ENCODE measurements at places on chromosomes 1 and 21.

GRCh38 chr1:114428083-114428754 is 82.8 kb downstream of the TRIM33 start:
- no peak for DNase-seq

DNA sequence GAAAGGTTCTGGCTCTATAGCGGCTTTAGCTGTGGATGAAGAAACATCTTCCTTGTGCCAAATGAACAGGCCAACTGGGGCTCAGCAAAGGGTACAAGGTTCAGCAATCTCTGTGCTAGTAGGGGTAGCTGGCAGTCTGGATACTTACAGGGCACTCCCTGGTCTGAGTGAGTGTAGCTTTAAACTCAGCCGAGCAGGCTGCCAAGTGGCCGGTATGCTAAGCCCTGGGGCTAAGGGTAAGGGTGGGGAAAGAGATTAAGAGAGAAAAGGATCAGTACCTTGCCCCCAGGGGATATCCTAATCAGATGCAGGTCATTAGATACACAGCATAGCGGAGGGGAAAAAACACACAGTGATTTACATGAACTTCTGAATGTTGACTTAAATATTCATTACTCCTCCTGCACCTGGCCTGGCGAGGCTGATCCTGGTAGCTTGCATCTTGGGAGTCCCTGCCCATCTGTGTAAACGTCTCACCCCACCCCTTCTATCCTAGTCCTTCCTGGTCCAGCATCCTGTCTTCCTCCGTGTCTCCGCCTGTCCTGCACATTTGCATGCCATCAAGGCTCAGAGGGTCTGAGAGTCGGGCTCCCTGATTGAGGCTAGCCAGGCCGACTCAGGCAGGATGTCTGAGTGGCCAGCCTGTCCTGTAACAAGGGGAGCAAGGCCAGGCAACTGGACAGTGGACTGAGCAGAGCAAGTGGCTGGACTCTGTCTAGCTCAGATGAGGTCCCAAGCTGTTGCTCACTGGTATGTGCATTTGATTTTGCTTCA is 39.5 kb upstream of the CNTN2 start:
- DNase-seq = peak; percentile 90

DNA sequence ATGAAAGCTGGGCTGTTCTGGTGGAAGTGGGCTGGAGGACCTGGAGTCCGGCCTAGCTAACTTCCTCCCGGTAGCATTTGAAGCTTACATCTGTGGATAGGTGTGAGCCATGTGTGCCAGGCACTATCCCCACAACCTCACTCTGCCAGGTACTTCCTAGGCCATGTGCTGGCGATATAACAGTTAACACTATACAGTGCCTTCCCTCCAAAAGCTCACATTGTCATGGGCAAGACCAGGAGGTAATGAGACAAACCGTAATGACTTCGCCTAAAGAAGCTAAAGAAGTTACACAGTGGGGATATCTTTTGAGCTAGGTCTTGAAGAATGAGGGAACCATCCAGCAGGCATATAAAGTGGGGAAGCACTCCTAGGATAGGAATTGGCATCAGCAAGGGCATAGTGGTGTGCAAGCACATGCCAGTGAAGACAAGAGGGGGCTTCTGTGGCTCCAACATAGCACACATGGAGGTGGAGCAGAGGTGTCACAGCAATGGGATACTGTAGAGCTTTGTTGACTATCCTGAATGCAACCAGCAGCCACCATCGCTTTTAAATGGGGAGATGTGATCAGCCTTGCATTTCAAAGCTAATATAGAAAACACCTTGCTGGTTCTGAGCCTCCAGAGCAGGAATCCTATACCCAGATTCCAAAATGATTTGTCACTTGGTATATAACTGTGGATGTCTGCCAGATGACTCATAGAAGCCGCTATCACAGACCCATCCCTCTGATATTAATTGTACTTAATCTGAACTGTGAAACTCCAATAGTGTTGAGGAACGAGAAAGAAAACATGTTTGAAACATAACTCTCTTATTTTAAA is 466.3 kb downstream of the LMO4 start:
- no peak for DNase-seq

GRCh38 chr1:92291372-92291999 is 7.3 kb downstream of the GLMN start:
- DNase-seq = peak; percentile 59

GRCh38 chr1:55088413-55088812 is 49.1 kb downstream of the PCSK9 start:
- DNase-seq = no peak

GRCh38 chr21:24899138-24899537 is 708.1 kb downstream of the MRPL39 start:
- DNase-seq = no peak

- DNase-seq = no peak
Observed at GRCh38 chr1:234721476-234722269, 111.7 kb upstream of the IRF2BP2 start.

DNA sequence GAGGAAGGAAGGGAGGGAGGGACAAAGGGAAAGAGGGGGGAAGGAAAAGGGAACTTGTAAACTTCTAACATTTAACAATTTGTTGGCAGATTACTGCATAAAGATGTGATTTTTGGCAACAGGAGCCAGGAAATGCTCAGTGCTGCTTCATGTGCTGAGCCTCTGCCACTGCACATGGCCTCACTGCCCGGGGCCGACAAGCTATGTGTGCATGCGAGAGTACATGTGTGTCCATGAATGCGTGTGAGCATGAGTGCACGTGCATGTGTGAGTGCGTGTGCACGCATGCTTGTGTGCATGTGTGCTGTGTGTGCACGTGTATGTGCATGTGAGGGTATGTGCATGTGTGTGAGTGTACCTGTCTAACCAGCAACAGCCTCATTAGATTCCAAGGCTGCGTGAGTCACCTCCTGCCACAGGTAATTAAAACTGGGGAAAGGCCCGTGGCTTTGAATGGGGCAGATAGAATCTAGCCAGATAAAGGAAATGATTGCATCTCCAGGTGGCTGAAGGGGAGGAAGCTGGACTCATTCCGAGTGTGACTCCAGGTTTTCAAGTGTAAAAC is 41.4 kb upstream of the TSPEAR start:
- DNase-seq = no peak

GRCh38 chr1:41232305-41232704 is 9.8 kb downstream of the SCMH1 start:
- no peak for DNase-seq

DNA sequence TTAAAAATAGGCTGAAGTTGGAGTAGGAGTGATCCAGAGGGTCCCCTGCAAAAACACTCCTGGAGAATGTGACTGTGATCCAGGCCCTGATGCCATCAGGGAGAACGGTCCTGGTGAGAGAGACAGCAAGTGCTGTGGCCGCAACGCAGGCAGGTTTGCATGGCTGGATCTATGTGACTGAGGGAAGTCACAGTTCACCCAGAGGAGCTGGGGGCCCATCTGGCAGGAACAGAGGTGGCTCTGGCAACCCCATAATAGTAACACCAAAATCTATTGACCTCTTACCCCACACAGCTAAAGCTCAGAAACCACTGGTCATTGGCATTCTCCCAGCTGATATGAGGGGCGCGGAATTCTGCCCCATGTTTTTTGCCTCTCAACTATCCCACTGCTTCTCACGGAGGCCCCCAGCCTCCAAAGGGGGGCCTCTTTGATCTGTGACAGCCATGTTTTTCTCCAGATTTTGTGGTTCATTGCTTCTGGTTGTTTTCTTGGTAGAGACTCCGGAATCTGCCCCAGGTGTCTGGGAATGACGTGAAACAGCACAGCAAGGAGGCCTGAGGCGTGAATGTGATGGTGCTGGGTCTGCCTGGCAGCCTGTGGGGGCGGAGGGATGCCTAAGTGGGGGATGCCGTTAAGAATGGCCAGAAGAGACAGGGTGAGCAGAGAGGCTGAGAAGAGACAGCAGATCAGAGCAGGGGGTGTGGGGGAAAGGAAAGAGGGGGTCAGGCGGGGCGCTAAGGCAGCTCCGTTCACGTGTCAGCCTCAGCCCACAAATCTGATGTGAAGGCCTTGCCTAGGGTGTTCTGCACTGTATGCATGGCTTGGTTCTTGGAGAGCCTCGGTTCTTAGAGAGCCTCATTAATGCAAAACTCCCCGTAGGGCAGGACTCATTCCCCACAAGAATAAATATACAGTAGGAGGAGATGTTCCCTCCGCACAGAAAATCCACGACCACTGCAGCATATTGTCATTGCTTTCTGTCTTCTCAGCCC is 23.5 kb downstream of the CASP9 start:
- no peak for DNase-seq

All from NCI-H526 treated with DMSO at 0.1 percent for 48 hours (cell line).